ENCODE measurements at places on chromosomes 2 and 18.

DNA sequence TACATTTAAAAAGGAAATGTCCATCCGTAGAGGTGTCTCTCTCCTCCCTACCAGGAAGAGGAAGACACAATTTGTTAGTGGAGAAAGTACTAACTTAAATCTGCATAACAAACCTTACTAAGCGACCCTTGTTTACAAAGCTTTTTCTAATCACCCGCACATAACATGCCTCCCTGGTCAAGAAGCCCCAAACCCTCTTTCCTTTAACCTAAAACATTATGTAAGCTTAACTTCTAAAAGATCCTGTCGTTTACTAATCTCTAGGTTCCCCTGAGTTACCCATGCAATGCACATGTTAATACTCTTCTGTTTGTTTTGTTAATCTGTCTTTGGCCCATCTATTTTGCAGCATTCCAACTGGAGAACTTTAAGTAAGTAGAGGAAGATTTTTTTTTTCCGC lies 630.3 kb upstream of the NRXN1 start:
- DNase-seq = no peak

GRCh38 chr2:201219328-201220096 lies 36.6 kb downstream of the CASP10 start:
- no peak for DNase-seq

DNA sequence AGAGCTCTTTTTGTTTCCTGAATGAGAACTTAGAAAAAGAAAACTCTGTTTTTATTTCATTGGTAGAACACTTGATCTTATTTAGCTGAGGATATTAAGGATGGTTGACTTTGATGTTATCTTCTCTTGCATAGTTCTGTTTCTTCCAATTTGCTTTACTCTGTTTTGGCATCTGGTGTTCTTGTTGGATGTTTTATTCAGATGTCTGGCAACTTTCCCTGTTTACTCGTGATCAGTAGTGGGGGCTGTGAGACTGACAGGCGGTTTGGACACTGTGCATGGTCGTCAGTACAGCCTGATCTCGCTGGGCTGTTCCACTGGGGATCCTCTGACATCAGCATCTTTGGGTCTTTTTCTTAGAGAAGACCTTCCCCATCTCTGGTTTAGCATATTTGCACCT lies 100.1 kb downstream of the TSN start:
- DNase-seq = no peak

DNA sequence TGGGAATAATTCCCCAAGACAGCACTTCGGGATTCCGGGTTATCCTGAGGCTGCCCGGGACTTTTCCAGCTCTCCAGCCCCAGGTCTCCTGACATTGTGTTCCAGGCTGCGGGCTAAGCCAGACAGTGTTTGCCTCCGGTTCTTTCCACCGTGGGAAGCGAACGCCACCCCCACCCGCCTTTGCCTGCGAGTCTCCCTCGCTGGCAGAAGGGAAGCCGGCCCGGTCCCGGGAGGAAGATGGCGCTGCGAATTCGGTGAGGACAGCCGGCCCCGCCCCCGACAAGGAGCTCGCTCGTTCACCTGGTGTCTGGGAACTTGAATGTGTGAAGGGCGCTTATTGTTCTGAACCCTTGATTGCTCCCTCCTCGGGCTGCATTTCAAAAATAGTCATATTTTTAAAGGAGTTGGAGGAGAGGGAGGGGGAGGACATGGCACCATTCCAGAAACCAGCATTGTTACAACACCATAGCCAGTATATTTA lies 2.9 kb downstream of the LRATD1 start:
- no peak for DNase-seq

DNA sequence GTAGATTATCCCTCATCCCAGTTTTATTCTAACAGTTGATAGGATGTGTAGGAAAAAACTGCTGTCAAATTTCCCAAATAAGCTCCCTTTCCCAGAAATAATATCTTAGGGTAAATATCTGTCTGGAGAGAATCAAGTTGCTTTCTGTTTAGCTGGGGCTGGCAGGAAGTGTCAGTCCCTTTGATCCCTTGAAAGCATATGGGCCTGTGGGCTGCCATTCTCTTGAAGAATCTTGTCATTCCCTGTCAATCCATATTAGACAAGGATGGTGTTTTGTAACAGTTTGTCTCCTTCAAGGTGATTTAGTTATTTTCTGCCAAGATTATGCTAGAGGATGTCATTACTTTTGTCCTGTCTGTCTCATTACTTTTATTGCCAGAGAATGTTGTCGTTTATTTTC lies 37.1 kb upstream of the UBE2E3 start:
- no peak for DNase-seq

DNA sequence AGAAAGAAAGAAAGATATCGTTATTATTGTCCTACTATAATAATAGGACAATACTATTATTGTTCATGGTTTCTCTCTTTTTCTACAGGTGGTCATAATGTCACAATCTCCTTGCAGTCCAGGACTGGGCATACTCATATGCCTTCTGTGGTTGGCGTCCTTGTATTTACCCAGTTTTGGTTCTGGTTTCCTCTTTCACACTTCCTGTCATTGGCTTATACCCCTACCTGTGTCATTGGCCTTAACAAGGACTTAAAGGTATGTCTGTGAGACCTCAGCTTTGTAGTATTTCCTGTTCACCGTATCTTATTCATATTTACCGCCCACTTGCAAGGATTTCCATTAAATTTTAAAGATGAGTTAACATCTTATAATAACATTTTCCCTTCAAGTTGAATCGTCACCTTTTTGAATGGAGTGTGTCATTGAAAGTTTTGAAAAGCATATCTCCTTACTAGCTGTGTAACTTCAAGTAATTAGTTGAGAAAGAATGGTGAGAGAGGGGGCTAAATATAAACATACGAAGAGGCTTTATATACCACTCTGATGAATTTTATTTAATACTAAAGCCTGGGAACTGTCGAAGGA lies 36.5 kb upstream of the HTR2B start:
- DNase-seq = no peak

DNA sequence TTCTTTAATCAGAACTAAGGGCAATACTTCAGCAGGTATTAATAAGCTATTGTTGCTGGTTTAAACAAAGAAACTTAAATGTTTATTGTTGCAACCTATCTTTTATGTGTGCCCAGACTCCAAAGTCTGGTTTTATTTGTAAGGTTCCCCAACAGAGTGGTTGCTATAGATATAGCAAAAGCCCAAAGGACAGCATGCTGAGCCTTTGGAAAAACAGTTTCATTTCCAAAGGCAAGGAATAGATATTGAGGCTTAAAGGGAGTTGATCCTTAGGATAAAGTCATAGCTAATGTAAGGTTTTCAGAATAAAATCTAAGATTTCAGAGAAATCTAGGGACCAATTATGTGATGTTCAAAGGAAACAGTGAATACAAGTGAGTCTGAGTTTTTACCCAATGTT lies 413.2 kb upstream of the SLC14A2 start:
- DNase-seq = no peak

GRCh38 chr2:24825883-24826772 lies 32.9 kb downstream of the CENPO start:
- no peak for DNase-seq

DNA sequence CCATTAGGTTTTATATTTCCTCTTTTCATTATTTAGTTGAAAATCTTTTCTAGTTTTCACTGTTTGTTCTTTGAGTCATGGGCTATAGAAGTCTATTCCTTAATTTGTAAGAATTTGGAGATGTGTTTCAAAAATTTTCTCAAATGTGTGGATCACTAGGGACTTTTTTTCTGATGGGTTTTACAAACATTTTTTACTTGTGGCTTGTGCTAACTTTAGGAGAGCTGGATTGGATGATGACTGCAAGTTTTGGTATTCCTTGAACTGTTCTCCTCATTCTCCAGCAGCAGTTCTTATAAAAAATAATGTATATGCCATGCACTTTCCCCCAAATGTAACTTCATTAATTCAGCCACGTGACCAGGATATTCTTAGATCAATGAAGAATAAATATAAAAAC lies 94.7 kb upstream of the CWC22 start:
- no peak for DNase-seq

- no peak for DNase-seq
Measured at GRCh38 chr2:224957540-224958461, 84.5 kb downstream of the DOCK10 start.

DNA sequence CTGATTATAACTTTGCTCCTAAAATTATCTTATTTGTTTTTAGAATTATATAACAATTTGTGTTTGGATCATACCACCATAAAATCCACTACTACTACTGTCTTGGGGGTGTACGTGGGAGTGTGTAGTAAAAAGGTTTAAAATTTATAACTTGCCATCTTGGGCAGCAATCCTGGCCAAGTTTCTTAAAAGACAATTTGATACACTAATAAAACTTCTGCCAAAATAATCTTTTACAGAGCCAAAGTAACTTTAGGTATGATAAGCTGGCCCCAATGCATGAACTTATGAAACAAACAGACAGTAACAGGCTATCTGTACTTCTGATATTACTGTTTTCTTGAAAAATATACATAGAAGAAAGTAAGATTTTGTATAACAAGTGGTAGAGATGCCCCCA lies 11.3 kb upstream of the UBE2E3 start:
- DNase-seq = no peak

DNA sequence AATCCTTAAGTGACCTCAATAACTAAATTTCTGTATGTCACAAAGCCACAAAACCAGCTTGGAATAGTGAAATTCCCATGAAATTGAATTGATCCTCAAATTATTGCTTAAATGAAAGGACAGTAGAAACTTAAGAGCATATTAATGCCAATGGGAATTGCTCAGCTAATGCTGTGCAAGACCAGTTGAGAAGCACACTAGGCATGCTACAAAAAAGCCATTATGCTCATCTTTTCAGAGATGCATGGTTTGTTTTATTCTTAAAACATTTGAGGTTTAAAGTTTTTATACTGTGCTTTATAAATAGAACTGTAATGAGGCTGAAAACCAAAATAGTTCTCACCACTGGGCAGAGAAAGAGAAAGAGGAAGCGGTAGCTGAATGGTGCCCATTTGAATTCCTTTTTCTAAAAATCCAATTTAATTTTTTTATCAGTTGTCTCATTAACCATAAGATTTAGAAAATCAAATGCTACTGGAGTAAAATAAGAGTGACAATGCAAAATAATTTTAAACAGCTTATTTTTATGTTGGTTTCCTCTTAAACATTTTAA lies 98.6 kb downstream of the LNPK start:
- no peak for DNase-seq

DNA sequence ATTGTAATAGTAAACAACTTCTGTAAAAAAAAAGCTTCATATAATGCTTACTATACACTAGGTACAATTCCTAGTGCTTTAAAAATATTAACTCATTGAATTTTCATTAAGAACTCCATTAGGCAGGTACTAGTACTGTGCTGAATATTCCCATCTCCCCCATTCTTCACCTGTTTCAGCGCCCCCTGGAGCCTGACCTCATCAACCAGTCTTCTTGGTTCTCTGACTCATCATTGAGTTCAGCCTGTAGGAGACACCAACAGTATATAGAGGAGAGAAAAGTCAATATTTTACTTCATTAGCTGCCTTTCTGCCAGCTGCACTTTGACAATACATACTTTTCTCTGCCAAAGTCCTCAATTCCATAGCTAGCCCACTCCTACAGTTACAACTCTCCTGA lies 1009.9 kb upstream of the KLHL29 start:
- DNase-seq = no peak

DNA sequence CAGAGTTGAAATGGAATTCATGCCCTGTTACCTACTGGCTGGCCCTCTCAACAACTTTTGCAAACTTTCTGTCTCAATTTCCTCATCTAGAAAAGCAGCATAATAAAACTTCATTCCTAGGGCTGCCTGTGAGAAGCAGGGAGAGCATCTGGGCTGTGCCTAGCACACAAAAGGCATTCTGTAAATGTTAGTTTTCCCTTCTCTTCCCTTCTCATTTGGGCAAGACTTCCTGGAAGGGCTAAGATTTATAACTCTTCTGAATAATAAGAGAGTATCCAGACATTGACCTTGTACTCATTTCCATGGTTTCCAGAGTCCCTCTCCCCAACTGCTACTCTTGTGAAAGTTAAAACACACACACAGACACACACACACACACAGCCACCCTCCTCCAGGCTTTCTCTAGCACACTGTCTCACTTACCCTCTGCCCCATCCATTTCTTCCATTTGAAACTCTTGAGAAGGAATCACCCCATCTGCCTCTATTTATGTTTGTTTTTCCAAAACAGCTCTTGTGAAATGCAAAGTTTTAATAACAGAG lies 302.1 kb downstream of the SMAD2 start:
- no peak for DNase-seq

- DNase-seq = no peak
Measured at GRCh38 chr18:37419315-37419714, 146.3 kb downstream of the CELF4 start.

- no peak for DNase-seq
Measured at GRCh38 chr2:179890666-179891065, 29.3 kb upstream of the ZNF385B start.

GRCh38 chr2:151640087-151640486 lies 94.2 kb downstream of the NEB start:
- no peak for DNase-seq

DNA sequence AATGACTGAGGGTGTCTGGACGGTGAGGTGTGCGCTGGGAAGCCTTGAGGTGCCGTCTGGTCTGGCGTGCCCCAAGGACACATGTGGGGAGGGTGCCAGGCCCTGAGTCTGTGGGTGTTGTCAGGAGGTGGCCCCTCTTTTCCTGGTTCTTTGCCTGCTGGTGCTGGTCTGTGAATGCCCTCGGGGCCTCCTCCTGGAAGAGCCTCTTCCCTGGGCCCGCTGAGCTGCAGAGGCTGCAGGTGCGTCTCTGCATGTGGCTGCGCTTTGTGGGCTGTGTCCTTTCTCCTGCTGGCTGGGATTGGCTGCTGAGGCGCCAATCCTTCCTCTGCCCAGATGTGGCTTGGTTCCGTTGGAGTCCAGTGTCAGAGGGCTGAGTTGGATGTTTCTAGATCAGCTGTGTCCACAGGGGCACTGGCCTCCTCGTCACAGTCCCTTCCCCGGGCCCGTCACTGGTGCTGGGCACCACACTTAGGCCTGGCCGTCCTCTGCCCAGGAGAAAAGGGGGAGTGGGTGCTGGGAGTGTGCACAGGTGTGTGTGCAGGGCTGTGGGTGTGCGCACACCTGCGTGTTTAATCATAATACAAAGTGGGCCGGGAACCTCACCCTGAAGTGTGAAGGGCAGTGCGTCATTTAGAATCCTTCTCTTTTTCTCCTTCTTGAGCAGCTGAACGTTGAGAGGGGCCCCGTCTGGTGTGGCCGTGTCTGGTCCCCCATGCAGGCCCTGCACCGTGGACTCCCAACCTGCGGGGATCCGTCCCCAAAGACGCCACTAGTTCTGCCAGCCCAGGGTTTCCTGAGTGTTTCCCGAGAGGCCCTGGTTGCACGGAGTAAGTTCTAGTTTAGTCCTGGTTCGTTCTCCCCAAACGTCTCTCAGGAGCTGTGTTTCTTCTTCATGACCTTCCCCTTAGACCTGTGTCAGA lies 35.5 kb downstream of the RTP5 start:
- no peak for DNase-seq

DNA sequence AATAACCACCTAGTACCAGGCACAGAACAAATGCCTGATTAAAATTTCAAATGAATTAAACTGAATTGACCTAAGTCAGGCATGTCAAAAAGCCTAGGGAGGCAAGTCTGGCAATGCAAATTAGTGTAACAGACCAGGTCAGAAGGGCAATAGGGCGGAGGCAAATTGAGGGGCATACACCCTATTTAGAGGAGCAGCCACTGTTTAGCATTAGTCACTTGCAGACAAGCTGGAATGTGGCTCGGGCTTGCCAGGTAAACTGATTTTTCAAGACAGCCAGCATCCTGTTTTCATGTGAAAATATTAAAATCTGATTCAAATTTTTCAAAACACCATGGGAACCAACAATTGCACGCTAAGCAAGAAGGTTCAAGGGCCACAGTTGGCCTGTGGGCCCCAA lies 160.3 kb downstream of the EN1 start:
- no peak for DNase-seq

All from stimulated activated CD8-positive, alpha-beta memory T cell treated with anti-CD3 and anti-CD28 coated beads, Interleukin-7, amount 100 ng/mL, for 1 hour (primary cell).